Stimulated activated CD4-positive, alpha-beta T cell treated with anti-CD3 and anti-CD28 coated beads, Interleukin-12 subunit alpha, Interleukin-12 subunit beta, amount 100 ng/mL, for 4 hours (primary cell): ENCODE measurements at places on chromosomes 4 and X.

GRCh38 chrX:87005885-87006284 lies 511.7 kb upstream of the KLHL4 start:
- no peak for DNase-seq

DNA sequence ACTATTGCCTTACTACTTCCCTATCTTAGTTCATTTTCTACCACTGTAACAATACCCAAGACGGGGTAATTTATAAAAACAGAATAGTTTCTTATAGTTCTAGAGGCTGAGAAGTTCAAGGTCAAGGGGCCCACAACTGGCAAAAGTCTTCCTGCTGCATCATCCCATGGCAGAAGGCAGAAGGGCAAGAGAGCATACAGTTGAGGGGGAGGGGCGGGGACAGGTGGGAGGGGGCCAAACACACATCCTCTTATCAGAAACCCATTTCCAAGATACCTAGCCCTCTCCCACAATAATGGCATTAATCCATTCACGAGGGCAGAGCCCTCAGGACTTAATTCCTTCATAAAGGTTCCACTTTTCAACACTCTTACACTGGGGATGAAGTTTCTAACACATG lies 690.2 kb downstream of the ADGRL3 start:
- DNase-seq, result no peak

DNA sequence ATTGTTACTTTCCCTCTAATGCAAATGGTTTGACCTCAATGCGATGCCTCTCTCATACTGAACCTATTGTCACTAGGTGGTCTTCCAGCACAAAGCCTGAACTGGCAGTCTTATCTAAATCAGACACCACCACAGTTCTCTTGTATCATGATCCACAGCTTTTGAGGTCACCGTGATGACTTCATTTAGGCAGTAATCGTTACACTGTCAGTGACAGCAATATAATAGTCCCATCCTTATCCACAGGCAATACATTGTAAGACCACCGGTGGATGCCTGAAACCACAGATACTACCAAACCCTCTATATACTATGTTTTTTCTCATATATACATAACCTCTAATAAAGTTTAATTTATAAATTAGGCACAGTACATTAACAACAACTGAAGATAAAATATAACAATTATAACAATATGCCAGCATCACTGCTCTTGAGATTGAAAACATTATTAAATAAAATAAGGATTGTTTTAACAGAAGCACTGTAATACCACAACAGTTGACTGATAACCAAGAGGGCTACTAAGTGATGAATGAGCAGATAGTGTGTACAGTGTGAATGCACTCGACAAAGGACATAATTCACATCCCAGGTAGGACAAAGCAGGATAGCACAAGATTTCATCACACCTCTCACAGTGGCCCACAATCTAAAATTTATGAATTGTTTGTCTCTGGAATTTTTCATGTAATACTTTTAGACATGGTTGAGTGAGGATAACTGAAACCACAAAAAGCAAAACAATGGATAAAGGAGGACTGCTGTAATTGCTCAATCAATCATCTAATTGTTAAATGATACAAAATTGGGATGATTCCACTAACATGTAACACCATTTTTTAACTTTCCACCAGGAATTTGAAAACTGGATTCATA lies 419.4 kb downstream of the CENPC start:
- no peak for DNase-seq

- DNase-seq, result no peak
Measured at GRCh38 chr4:73891739-73892405, 22.7 kb downstream of the CXCL1 start.

DNA sequence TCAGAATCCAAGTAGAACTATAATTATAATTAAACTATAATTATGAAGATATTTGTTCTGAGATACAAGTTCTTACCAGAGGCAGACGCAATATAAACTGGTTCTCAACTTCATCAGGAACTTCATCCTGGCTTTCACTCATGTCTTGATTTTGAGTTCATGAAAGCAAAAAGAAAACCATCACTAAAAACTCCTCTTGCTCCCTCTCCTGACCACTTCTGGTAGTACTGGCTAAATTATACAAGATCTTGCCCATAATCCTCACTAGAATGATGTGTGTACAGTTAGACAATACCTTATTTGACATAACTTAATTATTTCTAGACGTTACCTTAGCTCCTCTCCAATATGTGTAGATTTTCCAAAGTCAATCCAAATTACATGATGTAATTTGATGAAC lies 3.7 kb downstream of the TAF7L start:
- DNase-seq, result no peak

- no peak for DNase-seq
Measured at GRCh38 chrX:68920561-68920960, 91.7 kb downstream of the EFNB1 start.

DNA sequence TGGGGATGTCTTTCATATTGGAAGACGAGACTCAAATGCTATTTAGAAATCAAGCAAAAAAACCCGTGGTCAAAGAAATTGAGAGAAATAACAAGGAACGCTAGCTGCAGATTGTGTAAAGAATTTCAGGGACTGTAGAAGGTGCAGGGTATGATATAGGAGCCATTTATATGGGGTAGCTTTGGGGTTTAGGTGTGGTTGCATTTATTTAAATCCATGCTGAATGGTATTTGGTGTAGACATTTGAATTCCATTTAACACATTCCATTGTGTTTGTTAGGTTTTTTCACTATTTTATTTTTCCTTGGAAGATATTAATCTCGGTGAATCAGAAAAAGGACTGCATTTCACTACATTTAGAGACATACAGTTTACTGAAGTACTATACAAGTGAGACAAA lies 341.0 kb upstream of the GALNTL6 start:
- no peak for DNase-seq

GRCh38 chrX:94831364-94831763 lies 1157.4 kb downstream of the FAM133A start:
- no peak for DNase-seq

DNA sequence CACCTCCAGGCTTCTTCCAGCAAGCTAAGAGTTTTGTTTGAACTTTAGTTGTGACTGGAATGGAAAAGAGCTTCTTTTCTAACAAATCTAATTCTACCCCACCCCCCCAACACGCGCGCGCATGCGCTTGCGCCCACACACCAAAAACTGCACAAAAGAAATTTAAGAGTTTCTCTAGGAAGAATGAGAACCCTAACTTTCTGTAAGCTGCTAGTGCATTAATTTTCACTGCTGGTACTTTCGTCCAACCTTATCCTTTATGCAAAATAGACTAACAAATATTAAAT lies 9.0 kb upstream of the INTU start:
- DNase-seq, result no peak

GRCh38 chr4:186979961-186980745 lies 256.5 kb upstream of the FAT1 start:
- DNase-seq, result no peak

DNA sequence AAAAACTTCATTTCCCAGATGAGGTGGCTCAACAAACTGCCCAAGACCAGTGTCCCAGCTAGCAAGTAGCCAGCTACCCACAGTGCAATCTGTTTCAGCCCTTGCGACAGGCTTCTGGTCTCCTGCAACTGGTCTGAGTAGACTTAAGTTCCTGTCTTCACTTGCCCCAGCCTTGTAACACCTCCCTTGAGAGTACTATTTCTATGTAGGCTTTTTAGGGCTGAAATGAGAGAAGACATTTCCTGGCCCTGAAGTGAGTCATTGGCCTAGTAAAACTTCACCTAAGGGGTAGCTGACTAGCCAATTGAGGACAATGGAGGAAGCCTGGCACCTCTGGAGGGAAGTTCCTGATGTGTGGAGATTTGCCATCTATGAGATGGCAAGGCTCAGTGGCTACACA lies 80.1 kb upstream of the STIM2 start:
- no peak for DNase-seq

- no peak for DNase-seq
Measured at GRCh38 chrX:153819384-153820040, 10.8 kb downstream of the PDZD4 start.

DNA sequence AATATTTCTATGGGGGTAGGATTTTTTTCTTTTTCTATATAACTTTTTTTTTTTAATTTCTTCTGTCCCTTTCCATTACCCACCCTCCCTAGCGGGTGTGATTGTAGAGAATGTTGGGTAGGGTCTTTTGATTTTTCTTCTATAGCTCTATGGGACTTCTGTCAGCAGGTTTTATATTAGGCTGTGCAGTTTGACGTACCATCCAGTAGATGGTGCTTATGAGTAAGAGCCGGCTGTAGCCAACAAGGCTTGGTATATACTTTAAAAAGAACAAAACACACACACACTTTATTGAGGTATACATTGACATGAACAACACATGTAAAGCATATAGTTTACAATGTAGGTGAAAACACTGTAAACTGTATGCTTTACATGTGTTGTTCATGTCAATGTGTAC lies 247.9 kb upstream of the POF1B start:
- no peak for DNase-seq

GRCh38 chrX:102651242-102652011 lies at the start of gene GPRASP1:
Gene GPRASP1, plus strand, starts transcription at chrX:102651483. Its CDS starts 2,431 bp downstream, at chrX:102653914.
- peak; percentile 43 for DNase-seq

GRCh38 chr4:25670991-25671390 lies 15.3 kb downstream of the SLC34A2 start:
- DNase-seq, result no peak

DNA sequence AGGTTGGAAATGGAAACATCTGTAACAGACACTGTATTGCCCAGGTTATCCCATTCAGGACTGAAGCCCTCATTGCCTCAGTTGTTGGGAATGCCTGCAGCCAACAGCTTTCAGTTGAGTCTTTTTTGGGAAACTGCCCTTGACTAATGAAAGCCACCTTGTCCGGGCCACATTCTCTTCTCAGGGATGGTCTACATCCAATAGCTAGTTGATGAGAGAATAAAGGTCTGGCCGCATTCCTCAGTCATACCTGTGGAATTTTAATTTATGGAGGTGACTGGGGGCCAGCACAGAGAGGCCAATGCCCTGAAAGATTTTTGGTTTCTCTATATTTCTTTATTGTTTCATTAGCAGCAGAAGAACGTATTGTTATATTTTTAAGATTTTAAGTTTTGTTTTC lies 147.6 kb upstream of the MSX1 start:
- DNase-seq, result no peak
